ENCODE measurements at places on chromosomes 6 and 20.

DNA sequence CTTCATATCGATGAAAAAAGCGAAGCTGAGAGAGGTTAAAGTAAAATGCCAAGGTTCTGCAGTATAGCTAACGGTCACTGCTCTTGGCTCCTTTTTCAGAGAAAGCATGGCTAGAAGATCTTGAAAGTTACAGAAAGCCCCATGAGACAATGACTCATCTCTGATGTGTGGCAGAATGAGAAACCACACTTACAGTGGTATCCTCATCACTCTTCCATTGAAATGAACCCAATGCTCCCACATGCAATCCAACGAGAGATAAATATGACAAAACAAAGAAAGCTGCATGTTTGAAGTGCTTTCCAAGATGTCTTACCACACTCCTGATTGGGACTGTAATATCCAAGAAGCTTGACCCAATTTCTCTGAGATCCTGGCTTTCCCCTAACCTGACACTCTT, 694.9 kb downstream of the PRKN start:
- no peak for DNase-seq

DNA sequence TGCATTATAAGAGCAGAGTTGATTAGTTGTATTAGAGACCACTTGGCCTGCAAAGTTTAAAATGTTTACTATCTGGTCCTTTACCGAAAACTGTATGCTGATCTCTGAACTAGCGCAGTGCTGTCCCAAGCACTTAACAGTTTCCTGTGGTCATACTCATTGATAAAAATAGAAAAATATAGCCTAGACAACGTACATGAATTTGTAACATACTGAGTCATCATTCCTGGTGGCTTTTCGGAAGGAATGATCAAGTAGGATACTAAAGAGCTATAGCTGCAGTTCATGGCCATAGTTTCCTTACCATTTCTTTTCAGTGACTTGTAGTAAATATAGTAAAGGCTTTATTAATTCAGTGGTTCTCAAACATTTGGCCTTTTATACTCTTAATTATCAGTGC, 18.4 kb downstream of the TTK start:
- no peak for DNase-seq

DNA sequence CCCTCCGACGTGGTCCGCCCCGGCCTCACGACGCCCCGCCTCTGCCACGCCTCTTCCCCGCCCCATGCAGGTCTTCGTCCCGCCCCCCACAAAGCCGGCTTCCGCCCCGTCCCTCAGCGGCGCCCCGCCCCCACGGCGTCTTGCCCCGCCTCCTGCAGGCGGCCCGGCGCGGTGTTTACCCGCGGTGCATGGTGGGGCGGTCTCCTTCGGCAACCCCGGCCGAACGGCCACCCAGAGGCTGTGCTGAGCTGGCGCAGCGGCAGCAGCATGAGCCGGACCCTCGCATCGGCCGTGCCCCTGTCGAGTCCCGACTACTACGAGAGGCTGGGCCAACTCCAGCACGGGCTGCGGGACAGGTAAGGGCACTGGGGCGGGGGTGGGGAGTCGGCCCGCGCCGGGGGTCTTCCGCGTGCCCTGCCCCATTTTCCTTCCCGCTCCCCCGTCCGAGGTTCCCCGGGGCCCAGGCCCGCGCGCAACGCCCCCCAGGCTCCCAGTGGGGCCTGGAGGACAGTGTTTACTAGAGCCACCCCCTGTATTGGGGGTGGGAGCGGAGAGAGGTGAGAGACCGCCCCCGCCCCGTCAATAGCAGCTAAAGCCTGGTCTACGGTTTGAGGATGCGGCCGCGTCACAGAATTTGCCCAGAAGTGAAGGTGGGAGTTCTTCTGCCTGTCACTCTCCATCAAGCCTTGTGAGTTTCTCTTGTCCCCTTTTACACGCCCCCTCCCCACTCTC, at the start of gene KIZ:
TSS of gene KIZ (plus strand) at position 234 of the 732 bp plus-strand sequence. CDS start at position 268, 34 bp downstream.
- DNase-seq: peak; percentile 98

DNA sequence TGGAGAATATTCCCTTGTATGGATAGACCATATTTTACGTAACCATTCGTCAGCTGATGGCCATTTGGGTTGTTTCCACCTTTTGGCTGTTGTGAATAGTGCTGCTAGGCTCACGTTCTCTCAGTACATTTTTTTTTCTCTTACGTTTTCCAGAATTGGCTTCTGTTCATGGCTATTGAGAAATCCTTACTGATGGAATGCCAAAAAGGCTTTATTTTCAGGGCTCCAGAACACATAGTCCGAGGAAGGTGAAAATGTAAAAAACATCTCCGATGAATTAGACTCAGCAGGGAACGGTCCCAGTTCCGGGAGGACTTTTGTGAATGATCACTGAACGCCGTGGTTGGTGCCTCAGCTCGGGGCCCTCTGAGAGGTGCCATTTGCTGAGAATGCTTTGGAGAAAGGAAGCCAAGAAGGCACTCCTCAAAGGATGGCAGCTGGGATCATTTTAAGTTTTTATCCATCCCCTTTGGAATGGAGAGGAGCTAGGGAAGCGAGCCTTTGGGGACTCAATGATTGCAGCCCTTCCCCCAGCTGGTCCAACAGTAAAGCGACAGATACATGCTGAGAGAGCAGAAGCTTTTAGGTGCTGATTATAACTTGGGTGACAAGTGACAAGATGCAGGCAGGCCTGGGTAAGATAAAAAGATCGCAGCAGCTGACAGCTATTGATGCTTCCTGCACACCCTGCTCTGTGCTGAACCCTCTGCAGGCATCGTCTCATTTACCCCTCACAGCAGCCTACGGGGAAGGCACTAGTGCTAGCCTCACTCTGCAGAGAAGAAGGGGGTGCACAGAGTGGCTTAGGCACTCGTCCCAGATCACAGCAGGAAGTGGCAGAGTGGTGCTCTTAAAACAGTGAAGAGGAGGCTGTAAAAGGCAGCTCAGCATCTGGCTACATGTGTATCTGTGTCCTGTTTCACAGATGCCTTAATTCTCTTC, 133.4 kb upstream of the KCNG1 start:
- no peak for DNase-seq

GRCh38 chr6:158791274-158791855, 27.8 kb downstream of the EZR start:
- no peak for DNase-seq

GRCh38 chr6:128491100-128491581, 29.3 kb downstream of the PTPRK start:
- DNase-seq: no peak

DNA sequence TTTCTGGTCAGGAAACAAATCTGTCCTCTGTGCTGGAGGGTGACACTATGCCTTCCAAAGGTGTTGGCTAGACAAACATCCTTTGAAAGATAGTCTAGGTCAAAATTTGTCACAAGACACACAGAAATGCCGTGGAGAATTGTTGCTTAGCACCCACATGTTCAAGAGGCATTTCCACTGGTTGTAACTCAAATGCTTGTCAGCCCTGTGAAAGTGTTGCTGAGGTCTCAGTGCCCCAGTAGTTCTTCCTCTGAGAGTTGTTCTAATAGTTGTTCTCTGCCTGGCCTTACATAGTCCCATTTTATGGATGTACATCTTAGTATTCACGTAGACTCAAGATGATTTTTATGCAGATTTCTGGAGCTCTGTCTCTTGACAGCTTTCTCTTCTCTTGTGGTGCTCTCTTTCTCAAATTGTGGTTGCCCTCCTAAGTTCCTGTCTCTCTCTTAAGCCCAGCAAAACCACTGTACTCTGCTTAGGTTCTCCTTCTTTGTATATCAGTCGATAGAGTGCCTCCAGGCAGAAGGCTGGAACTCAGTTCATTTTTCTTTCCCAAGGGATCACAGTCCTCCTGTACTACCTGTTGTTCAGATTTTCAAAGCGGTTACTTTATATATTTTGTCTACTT, 39.5 kb upstream of the REV3L start:
- peak; percentile 2 for DNase-seq

DNA sequence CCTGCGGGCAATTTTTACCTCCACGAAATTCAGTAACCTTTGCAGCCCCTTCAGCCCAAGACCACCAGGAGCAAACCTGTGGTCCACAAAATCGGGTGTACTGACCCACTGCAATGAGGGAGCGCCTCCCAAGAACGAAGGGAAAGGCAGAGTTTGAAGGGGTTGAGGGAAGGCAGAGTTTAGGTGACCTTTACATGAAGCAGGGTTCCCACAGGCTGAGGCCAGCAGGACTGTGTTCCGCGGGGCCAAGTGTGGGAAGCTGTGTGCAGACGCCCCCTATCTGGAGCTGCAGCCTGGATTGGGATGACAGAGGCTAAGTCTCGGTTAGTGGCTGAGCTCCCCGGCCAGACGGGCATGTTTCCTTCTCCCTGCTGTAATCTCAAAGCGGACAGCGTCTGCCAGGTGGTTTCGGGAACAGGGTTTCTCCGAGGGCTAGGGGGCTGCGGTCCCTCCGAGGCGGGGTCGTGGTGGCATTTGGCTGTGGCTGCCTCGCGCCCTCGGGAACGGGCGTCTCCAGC, 826 bp upstream of the PYGB start:
- peak; percentile 3 for DNase-seq

DNA sequence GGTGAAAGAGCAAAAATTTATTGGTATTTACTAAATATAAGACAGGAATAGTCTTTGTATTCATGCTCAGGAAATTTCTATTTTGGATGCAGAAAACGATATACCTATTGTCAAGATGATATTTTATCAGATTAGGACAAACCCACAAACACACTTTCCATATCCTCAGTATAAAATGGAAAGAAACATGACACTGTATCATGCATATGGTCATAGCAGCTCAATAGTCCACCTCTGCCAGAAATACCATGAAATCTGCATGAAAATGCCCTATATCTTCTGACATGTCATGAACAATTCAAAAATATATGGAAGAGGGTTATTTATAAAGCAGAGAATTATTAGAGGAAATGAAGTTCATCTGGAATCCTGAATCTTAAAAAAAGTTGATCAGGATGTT, 11.7 kb upstream of the HINT3 start:
- DNase-seq: no peak

DNA sequence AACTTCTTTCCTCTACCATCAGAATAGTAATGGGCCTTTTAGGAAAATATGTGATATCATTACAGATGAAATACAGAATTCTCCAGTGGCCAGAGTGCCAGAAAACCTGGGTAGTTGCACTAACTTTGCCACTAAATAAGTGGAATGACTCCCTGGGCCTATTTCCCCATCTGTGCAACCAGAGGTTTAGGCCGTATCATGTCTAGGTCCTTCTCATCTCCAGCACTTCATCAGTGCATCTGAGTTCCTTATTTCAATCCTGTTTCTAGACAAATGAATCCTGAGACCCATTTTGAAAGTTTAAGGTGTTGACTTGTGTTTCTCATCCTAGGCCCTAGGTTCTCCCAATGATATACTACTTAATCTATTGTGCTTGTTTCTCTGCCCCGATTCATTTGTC, 236.2 kb downstream of the CD83 start:
- DNase-seq: no peak

DNA sequence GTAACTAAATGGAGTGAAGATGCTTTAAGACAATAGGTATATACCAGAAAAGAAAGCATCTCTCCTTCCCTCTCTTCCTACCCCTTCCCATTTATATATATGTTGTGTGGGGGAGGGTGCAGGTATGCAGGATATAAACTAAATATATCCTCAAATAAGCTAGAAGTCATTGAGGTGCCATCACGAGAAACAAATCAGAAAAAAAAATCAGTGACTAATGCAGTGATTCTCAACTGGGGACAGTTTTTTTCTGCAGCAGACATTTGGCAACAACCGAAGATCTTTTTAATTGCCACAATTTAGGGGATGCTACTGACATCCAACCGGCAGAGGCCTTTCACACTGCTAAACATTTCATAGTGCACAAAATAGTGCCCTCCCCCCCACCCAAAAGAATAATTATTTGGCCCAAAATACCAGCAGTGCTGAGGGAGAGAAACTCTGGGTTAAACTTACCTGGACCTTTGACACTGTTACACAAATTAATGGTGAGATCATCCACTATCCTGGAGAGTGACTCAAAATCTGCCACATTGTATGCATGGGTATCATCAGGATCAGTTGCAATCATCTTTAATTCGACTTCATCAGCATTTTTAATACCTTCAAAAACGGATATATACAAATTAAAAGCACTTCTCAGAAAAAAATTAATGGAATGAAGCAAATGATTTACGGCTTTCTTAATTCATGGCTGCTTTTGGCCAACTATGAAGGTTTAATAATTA, 55.0 kb downstream of the COL12A1 start:
- DNase-seq: no peak

DNA sequence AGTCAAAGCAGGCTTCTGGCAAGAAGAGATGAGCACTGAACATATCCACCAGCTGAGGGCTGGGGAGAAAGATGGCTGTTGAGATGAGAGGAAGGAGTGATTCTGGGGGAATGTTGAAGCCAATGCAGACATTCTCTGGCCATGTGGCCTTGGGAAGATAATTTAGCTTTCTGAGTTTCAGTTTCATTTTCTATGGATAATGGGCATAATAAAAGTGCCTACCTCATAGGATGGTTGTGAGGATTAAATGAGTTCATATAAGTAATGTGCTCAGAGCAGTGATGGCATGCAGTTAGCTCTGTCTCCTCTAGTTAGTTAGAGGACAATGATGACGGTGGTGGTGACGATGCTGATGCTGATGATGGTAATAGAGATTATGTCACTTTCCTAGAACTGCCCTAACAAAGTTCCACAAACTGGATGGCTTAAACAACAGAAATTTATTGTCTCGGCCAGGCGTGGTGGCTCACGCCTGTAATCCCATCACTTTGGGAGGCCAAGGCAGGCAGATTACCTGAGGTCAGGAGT, 18.5 kb upstream of the KCNK5 start:
- no peak for DNase-seq

GRCh38 chr6:27426045-27426620, 37.6 kb downstream of the ZNF391 start:
- DNase-seq: no peak

GRCh38 chr6:145312481-145312880, 422.8 kb downstream of the EPM2A start:
- DNase-seq: no peak

GRCh38 chr6:111623046-111623718, 17.5 kb upstream of the TRAF3IP2 start:
- DNase-seq: no peak

DNA sequence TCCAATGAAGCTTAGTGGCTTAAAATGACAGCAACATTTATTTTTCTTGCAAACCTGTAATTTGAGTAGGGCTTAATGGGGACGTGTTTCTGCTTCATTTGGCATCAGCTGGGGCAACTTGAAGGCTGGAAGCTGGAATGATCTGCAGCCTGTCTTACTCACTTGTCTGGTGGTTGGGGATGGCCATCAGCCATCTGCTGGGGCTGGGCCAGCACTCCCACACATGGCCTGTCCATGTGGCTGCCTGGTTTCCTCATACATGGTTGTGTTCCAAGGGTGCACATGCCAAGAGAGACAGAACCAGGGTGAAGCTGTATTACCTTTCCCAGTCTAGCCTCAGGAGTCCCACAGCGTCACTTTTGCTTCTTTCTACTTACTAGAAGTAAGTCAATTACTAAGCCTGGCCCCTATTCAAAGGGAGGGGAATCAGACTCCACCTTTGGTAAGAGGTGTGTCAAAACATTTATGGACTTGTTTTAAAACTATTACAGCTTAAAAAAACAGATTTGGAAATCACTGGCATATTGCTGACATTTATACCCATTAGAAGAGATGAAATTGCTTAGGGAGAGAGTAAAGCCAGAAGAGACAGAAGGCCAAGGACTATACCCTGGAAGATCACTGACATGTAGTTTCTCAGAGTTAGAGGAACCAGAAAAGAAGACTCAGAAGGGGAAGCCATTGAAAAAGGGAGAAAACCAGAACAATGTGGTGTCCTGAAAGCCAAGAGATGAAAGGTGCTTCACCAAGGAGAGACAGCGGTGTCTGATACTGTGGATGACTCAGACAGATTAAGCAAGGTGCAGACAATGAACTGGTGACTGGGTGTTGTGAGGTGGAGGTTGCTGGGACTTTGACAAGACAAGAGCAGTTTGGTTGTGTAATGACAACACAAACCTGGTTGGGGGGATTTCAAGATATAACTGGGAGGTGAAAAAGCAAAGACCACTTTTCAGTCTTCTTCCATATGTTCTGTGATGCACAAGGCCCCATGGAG, 345.2 kb downstream of the GJA1 start:
- DNase-seq: no peak

Measured in effector memory CD8-positive, alpha-beta T cell (primary cell).